ENCODE measurements at places on chromosomes 5 and 9.

- peak; percentile 23 for DNase-seq
These were observed 190.3 kb downstream of the TMEM167A start for GRCh38 chr5:82886911-82887310.

DNA sequence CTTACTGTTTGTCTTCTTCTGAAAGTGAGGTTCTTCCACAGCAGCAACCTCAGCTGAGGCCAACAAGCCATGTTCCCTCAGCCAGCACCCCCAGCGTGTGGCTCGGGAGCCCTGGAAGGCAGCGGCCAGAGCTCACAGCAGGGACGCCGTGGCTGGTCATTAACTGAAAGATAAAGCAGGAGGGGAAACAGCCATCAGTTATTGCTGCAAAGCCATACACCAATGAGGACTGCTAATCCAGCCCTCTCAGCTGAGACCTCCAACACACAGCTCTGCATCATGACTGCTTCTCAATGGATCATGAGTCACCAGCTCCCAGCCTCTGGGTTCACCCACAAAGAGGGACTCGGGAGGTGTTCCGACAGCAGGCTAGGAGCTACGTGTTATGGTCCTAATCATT is 24.3 kb downstream of the ABCA1 start:
- peak; percentile 95 for DNase-seq

GRCh38 chr5:144103611-144104485 is 66.6 kb downstream of the YIPF5 start:
- DNase-seq, result no peak

DNA sequence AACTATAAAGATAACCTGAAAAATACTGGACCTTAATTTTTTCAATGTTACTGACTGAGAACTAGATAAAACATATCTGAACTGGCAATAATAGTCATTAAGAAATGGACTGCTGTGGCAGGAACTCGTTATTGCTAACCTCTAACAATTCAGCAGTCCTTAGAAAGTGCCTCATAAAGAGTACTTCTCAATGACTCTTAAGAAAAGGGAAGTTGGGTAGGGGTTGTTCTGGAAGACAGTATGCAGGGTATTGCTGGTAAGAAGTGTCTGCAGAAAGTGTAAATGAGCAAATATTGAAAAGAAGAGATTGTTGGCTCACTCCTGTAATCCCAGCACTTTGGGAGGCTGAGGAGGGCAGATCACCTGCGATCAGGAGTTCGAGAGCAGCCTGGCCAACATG is 27.9 kb downstream of the FOXD1 start:
- DNase-seq, result no peak

DNA sequence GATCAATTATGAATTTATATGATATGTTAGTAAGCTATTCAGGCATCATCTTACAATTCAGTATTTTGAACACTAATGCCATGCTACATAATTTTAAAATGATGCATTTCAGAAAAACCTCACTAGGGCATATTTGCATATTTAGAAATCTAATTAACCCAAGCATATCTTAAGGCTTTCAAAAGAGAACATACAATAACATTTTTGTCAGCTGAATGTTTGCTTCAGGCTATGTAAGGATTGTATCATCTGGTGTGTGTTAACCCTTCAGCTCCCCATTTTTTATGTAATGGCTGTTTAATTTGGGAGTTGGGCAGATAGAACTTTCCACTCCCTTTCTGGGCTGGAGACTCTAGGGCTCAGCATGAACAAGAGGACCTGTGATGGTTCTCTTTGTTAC is 299.1 kb upstream of the EFNA5 start:
- DNase-seq, result no peak

GRCh38 chr5:131264451-131265099 is 722 bp downstream of the CDC42SE2 start:
- peak; percentile 31 for DNase-seq

DNA sequence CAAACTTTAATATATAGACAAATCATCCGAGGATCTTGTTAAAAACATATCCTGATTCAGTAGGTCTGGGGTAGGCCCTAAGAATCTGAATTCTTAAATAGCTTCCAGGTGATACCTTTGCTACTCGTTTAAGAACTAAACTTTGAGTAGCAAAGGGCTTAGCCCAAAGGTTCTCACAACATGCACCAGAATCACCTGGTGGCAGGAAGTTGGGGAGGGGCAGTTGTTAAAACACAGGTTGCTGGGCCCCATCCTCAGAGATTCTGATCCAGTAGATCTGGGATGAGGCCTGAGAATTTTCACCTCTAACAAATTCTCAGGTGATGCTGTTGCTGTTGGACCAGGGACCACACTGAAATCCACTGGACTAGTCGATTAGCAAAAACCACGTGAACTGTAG is 20.0 kb upstream of the RGMB start:
- no peak for DNase-seq

- DNase-seq, result no peak
These were observed 12.7 kb upstream of the C1QTNF3 start for GRCh38 chr5:34055667-34056066.

DNA sequence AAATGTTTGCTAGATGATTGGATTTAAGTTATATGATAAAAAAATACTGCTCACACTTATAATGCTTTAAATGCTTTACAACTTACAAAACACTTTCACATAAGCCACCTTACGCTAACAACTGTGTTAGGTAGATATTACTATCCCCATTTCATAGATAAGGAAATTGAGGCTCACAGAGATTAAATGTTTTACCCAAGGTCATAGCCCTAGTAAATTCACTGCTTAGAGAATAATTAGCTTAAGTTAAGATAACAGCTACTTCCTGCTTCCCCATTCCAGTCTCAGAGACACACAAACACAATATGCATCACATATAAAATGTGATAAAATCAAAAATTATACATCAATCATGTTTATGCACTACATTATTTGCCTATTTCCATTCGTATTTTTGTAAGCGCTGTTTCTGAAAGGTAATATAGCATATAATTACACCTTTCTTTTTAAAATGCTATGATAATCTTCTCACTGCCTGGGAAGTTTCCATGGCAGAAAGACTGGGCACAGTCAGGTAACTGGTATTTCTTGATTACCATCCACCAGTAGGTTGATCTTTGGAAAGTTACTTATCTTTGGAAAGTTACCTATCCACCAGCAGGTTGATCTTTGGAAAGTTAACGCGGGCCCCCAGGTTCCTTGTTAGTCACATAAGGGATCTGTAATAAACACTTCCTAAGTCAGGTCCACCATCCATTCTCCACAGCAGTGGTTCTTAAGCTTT is 101.1 kb downstream of the NFIB start:
- no peak for DNase-seq

DNA sequence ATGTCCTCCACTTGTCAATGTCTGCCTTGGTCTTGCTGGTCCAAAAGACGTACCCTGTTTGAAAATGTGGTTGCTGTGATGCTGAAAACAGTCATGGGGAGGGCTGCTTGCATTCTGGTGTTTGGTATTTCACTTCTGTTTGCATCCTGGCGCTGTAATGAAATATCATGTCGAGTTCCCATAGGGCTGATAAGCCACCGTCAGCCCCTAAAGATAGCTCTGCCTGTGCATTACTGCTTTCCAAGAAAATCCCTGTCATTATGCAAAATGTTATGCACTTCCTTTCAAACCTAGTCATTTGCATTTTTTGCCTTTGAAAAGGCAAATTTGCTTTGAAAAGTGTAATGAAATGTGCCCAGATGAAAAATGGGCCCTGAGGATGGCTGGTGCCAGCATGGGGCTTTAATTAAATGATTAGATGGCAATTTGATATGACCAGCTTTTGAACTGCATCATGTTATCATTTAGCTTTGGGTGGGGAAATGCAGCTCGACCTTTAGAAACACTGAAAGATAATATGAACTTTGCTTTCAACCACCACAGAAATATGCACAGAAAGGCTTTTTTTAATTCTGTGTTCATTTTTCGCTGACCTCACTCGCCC is 374.4 kb upstream of the SGCD start:
- no peak for DNase-seq

DNA sequence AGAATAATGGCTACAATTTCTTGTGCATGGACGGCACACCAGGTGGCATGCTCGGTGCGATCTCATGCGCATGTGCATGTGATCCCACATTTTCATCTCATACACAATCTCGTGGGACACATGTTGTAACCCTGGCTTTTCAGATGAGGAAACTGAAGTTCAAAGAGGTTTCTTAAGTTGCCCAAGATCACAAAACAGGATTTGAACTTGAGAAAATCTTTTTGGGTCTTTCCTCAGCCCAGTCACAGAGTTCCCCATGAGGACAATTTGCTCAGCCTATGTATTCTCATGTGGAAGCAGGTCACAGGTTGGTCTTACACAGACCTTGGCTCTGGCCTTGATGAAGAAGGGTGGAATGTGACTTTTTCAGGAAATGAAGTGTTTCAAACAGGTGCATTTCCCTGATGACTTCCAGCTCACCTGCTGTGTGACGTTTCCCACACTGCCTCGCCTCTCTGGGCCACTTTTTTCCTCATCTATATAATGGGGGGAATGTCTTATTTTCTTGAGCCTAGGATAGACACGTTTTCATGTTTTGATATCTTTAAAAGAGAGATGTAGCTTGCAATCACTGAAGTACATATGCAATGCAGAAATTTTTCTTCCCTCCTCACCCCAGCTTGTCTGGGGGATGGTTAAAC is 7.1 kb upstream of the ORM1 start:
- DNase-seq, result no peak

- no peak for DNase-seq
These were observed 9.6 kb downstream of the DAB2 start for GRCh38 chr5:39415201-39415600.

GRCh38 chr5:106907979-106908378 is 762.8 kb downstream of the EFNA5 start:
- no peak for DNase-seq

DNA sequence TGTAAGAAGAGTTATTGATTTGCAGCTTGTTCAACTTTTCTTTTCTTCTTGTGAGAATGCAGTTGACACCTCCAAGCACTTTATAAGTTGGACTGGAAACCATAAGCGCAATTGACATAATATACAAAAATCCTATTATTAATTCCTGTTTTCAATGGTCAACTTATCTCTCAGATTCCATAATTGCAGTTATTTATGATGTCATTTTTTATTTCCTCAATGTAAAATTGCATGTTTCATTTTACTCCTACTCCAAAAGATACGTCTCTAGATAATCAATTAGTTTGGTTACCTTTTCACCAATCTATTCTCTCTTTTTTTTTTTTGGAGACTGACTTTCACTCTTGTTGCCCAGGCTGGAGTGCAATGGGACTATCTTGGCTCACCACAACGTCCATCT is 1416.1 kb upstream of the CDH6 start:
- no peak for DNase-seq

- peak; percentile 64 for DNase-seq
These were observed 1.8 kb downstream of the NTMT1 start for GRCh38 chr9:129627556-129628440.

DNA sequence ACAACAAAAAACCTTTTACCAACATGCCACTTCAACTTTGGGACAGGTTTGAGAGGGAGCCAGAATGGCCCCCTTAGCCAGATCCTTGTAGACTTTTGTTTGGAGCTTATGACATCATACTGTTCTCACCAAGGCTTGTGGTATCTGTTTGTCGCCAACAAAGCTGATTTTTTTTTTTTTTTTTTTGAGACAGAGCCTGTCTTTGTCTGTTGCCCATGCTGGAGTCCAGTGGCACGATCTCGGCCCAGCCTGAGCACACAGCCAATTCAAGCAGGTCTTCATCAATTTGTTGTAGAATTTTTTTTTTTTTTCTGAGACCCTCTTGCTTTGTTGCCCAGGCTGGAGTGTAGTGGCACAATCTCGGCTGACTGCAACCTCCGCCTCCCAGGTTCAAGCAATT is 26.4 kb upstream of the NTNG2 start:
- DNase-seq, result no peak

- peak; percentile 60 for DNase-seq
These were observed at the start of gene SLC1A1 for GRCh38 chr9:4489919-4490704. Gene SLC1A1, plus strand, starts transcription at chr9:4490468. Its CDS starts 212 bp downstream, at chr9:4490680.

- no peak for DNase-seq
These were observed 504.4 kb upstream of the WWC1 start for GRCh38 chr5:167786871-167787578.

GRCh38 chr9:78029551-78030295 is 1.9 kb downstream of the GNAQ start:
- DNase-seq, result no peak

- peak; percentile 25 for DNase-seq
These were observed 48.4 kb downstream of the ZNF608 start for GRCh38 chr5:124697933-124698591.

GRCh38 chr5:149667084-149667828 is 62.9 kb upstream of the PPARGC1B start:
- peak; percentile 18 for DNase-seq

GRCh38 chr9:104339692-104340091 is 164.4 kb upstream of the OR13F1 start:
- no peak for DNase-seq

GRCh38 chr5:139017624-139018023 is 142.5 kb upstream of the LRRTM2 start:
- DNase-seq, result no peak

DNA sequence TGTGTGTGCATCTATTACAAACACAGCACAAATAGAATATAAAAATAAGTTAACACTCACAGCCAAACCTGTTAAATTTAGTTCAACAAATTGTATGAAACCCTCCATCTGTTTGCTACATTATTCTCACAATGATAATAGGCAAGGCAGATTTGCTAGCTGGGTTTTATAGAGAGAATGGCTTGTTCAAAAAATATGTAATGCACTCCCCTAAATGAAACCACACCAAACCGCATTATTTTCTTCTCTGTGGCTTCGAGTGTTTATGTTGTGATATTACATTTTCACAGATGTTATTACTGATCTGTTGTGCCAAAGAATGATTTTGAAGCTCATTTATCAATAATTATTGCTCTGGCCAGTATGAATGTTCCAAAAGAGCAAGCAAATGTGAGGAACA is 92.9 kb downstream of the SPATA31D1 start:
- no peak for DNase-seq

GRCh38 chr5:93574491-93575305 is 6.3 kb downstream of the NR2F1-AS1 start:
- DNase-seq, result peak; percentile 49

GRCh38 chr9:98500337-98500919 is 208.3 kb downstream of the GABBR2 start:
- no peak for DNase-seq

GRCh38 chr5:78577071-78577807 is 71.3 kb downstream of the LHFPL2 start:
- DNase-seq, result no peak

- DNase-seq, result no peak
These were observed 43.0 kb downstream of the FSTL4 start for GRCh38 chr5:133569347-133569746.

DNA sequence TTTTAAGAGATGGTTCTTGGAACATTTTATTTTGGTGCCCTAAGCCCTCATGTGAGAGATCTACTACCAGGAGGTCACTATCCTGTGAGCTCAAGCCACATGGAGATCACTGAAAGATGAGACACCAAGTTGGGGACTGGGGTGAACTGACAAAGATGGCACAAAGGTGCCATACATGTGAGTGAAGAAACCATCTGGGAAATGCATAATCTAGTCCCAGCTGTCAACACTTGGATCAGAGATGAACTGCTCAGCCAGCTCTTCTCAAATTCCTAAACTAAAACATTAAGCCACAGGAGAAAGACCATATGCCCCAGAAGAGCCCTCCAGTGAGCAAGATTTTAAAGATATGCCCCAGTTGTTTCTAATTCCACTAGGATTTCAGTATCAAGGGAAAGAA is 22.2 kb upstream of the MYOT start:
- no peak for DNase-seq
